ENCODE measurements at places on chromosomes 16 and 17. TPM values are rescaled to one million over a fixed set of nuclear protein-coding genes. Genes with fewer than 3 reads are reported as not detected.

KRT28 gene
- not detected for total RNA-seq

GCGR gene
- not detected for total RNA-seq

KRTAP9-4 gene
- not detected for total RNA-seq

ASPA gene
- 0.26 TPM for total RNA-seq

YBX2 gene
- total RNA-seq = 0.13 TPM

CRHR1 gene
- not detected for total RNA-seq

ATP2C2 gene
- not detected for total RNA-seq

SLFN12 gene
- total RNA-seq = 13.5 TPM

VPS35 gene
- 159 TPM for total RNA-seq

FBXO39 gene
- 0.76 TPM for total RNA-seq

NAGS gene
- total RNA-seq = 0.43 TPM

TMEM220 gene
- total RNA-seq = 6.8 TPM

ACSM5 gene
- total RNA-seq = 0.13 TPM

TBC1D3G gene
- not detected for total RNA-seq

SLC16A3 gene
- total RNA-seq = 108 TPM
